HCT116 (cell line): ENCODE measurements at places on chromosomes 1 and 21. TPM values are rescaled to one million over a fixed set of nuclear protein-coding genes. Genes with fewer than 3 reads are reported as not detected.

Gene MACO1
- 9.8 TPM for total RNA-seq

Gene CDCA8
- total RNA-seq: 51.7 TPM

Gene GJB3
- total RNA-seq: 46.7 TPM

Gene USP1
- 37.8 TPM for total RNA-seq

Gene RIPPLY3
- not detected for total RNA-seq

Gene RAB7B
- total RNA-seq: 0.22 TPM

Gene GSTM4
- total RNA-seq: 15.9 TPM

Gene SOAT1
- total RNA-seq: 33.9 TPM

Gene BARHL2
- total RNA-seq: not detected

DNA sequence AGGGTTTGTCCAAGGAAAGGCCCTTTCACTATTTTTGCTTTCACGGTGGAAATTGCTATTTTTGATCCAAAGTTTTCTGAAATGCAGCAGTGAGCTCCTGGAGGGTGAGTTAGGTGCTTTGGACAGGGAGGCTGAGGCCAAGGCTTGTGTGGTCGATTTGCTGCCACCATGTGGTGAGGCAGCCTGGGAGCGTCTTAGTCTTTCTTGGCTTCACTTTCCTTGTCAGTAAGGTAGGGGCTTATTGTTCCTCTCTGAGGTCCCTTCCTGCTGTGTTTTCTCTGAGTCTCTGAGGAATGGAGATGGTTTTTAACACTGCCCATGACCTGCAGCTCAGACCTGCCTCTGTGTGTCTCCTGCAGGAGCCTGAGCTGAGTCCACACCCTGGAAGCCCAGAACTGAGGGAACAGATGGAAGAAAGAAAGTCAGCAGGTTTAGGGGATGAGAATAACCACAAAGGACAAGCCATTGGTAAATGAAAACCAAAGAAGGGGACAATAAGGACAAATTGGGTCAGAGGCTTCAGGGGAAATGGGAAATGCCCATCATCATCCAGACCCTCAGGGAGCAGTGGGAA, 20.1 kb upstream of the S100A10 start:
- H3K27ac ChIP-seq: no peak overlapping the region
- no peak for DNase-seq
- no peaks in the 10 kb centered on the region for H3K36me3 ChIP-seq
- H3K4me3 ChIP-seq: no peak overlapping the region
- no peaks in the 10 kb centered on the region for H3K27me3 ChIP-seq

DNA sequence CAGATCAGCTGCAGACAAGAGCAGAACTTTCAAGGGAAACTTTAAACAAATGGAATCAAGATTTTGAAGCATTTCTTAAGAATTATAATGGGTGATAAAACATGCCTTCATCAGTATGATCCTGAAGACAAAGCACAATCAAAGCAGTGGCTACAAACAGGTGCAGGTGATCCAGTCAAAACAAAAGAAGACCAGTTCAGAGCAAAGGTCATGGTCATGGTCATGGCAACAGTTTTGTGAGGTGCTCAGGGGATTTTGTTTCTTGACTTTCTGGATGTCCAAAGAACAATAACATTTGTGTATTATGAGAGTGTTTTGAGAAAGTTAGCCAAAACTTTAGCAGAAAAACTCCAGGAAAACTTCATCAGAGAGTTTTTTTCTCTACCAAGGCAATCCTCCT, 681.7 kb upstream of the PTBP2 start:
- H3K27me3 ChIP-seq: no peaks in the 10 kb centered on the region
- no peaks in the 10 kb centered on the region for H3K4me1 ChIP-seq
- DNase-seq: no peak
- H3K4me3 ChIP-seq: no peak overlapping the region
- H3K36me3 ChIP-seq: no peaks in the 10 kb centered on the region
- H3K27ac ChIP-seq: no peak overlapping the region

DNA sequence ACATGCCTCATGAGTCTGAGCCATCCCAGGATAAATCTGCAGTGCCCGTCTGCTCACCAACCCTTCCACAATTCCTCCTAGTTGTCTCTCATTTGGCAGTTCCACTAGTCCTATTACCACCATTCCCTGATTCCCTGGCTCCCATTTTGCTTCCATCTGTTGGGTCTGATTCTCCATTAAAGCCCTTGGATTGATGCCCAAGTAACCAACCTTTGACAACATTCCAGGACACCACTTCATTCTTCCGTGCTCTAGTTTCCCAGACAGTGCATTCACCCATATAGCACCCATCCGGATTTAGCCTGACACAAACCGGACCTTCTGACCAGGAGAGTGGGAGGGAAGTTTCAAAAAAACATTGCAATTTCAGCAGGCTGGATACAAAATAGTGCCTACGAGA, 189.4 kb upstream of the PALMD start:
- no peaks in the 10 kb centered on the region for H3K36me3 ChIP-seq
- H3K27me3 ChIP-seq: no peaks in the 10 kb centered on the region
- H3K4me3 ChIP-seq: no peak overlapping the region
- DNase-seq: no peak
- H3K27ac ChIP-seq: no peak overlapping the region
- H3K4me1 ChIP-seq: no peaks in the 10 kb centered on the region

GRCh38 chr1:37028981-37029617, 5.2 kb downstream of the GRIK3 start:
- H3K27me3 ChIP-seq: peaks cover 52% of the 10 kb centered on the region
- H3K4me1 ChIP-seq: no peaks in the 10 kb centered on the region
- no peak for DNase-seq
- no peaks in the 10 kb centered on the region for H3K36me3 ChIP-seq
- no peak overlapping the region for H3K4me3 ChIP-seq

- no peak overlapping the region for H3K27ac ChIP-seq
- no peaks in the 10 kb centered on the region for H3K36me3 ChIP-seq
- no peaks in the 10 kb centered on the region for H3K27me3 ChIP-seq
- no peak for DNase-seq
- H3K4me1 ChIP-seq: peaks cover 26% of the 10 kb centered on the region
Observed at GRCh38 chr1:90957497-90957896, 64.3 kb downstream of the ZNF644 start.

DNA sequence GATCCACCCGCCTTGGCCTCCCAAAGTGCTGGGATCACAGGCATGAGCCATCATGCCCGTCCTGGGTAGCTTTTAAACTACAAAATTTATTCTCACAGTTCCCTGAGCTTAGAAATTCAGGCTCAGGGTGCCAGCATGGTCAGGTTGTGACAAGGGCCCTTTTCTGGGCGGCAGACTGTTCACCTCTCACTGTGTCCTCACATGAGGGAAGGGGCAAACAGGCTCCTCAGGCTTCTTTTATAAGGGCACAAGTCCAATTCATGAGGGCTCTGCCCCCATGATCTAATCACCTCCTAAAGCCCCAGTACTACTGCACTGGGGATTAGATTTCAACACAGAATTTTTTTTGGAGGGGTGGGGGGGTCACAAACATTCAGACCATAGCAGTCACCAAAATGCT, 36.8 kb downstream of the GNG4 start:
- no peak overlapping the region for H3K27ac ChIP-seq
- DNase-seq: no peak
- H3K4me3 ChIP-seq: no peak overlapping the region
- no peaks in the 10 kb centered on the region for H3K36me3 ChIP-seq

GRCh38 chr21:46006547-46007491, 25.2 kb downstream of the COL6A1 start:
- no peaks in the 10 kb centered on the region; the same call in 1 of the 2 replicates for H3K36me3 ChIP-seq
- peaks cover 9% of the 10 kb centered on the region for H3K4me1 ChIP-seq
- no peaks in the 10 kb centered on the region for H3K27me3 ChIP-seq
- H3K27ac ChIP-seq: peak overlapping the region; percentile 43; the same call in 1 of the 2 replicates
- no peak for DNase-seq

- no peak overlapping the region for H3K27ac ChIP-seq
- H3K4me3 ChIP-seq: no peak overlapping the region
- DNase-seq: no peak
- H3K36me3 ChIP-seq: no peaks in the 10 kb centered on the region
Observed at GRCh38 chr21:15749861-15750159, 20.0 kb downstream of the USP25 start.

DNA sequence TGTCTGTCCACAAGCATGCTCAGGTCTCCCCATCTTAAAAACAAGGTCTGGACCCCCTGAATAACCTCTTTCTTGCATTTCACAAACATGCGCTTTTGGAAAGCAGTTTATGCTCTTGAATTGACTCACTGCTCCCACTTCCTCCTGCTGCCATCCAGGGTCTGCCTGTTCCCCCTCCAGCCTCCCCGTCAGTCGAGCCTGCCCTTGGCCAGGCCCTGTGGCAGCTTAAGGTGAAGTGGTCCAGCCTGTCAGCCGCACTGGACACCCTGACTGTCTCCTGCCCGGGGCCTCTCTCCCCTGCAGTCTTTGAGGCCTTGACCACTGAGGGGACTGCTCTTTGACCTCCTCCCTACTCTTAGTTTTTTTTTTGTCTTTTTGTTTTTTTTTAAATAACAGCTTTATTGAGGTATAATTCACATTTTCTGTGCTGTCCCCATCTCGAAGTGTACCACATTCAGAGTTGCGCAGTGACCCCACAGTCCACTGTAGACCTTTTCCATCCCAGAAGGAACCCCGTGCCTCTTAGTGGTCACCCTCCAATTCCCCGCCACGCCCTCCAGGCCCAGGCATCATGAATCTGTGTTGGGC, 18.3 kb downstream of the GPR137B start:
- DNase-seq: no peak
- H3K36me3 ChIP-seq: no peaks in the 10 kb centered on the region
- no peak overlapping the region for H3K4me3 ChIP-seq
- H3K27me3 ChIP-seq: no peaks in the 10 kb centered on the region

- peak overlapping the region; percentile 92 for H3K4me3 ChIP-seq
- peaks cover 16% of the 10 kb centered on the region for H3K4me1 ChIP-seq
- peaks cover 11% of the 10 kb centered on the region for H3K36me3 ChIP-seq
- no peaks in the 10 kb centered on the region for H3K27me3 ChIP-seq
- H3K27ac ChIP-seq: peak overlapping the region; percentile 82
Observed at GRCh38 chr1:246566813-246567645, 773 bp downstream of the CNST start.

- H3K4me3 ChIP-seq: no peak overlapping the region
- no peaks in the 10 kb centered on the region for H3K27me3 ChIP-seq
- DNase-seq: no peak
- no peak overlapping the region for H3K27ac ChIP-seq
- H3K36me3 ChIP-seq: no peaks in the 10 kb centered on the region
Observed at GRCh38 chr1:83815330-83815729, 183.6 kb downstream of the TTLL7 start.

DNA sequence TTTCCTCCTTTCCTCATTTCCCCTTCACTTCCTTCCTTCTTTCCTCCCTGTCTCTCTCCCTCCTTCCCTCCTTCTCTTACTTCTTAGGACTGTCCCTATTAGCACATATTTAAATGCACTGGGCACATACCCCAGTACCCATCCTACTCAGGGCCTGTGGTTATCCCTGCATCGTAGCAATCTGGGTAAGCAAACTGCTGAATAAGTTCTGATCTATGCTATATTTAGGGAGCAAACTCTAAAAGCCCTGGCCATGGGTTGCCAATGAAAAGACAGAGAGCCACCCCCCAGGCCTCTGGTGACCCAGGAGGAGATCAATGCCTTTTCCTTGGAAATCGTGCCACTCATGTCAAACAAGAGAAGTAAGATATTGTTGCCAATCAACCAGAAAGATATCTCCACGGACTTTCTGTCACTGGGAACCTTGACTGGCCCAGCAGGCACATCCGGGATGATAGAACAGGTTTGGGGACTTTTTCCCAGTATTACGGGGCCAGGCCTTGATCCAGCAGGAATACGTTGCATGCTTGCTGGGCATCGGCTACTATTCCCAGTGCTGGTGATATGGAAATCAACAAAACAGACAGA, 5.4 kb downstream of the FAM3B start:
- no peaks in the 10 kb centered on the region for H3K4me1 ChIP-seq
- H3K27ac ChIP-seq: no peak overlapping the region
- H3K4me3 ChIP-seq: no peak overlapping the region
- no peaks in the 10 kb centered on the region for H3K36me3 ChIP-seq

- peaks cover 39% of the 10 kb centered on the region for H3K4me1 ChIP-seq
- H3K27me3 ChIP-seq: no peaks in the 10 kb centered on the region
- no peak for DNase-seq
- H3K4me3 ChIP-seq: no peak overlapping the region
Observed at GRCh38 chr1:20699558-20699957, 18.2 kb downstream of the KIF17 start.

- peaks cover 18% of the 10 kb centered on the region for H3K4me1 ChIP-seq
- peak overlapping the region; percentile 23; the same call in 1 of the 2 replicates for H3K27ac ChIP-seq
- no peaks in the 10 kb centered on the region for H3K27me3 ChIP-seq
- no peak for DNase-seq
- H3K4me3 ChIP-seq: peak overlapping the region; percentile 1; the same call in 1 of the 2 replicates
Observed at GRCh38 chr1:21574466-21575151, 65.4 kb downstream of the ALPL start.

- H3K36me3 ChIP-seq: no peaks in the 10 kb centered on the region
- no peak for DNase-seq
- no peaks in the 10 kb centered on the region for H3K4me1 ChIP-seq
- H3K27me3 ChIP-seq: no peaks in the 10 kb centered on the region
Observed at GRCh38 chr1:2290595-2291510, 62.7 kb downstream of the SKI start.

- no peak overlapping the region for H3K4me3 ChIP-seq
- no peak overlapping the region for H3K27ac ChIP-seq
- H3K27me3 ChIP-seq: no peaks in the 10 kb centered on the region
- no peaks in the 10 kb centered on the region for H3K36me3 ChIP-seq
Observed at GRCh38 chr21:15904389-15904788, 174.6 kb downstream of the USP25 start.

DNA sequence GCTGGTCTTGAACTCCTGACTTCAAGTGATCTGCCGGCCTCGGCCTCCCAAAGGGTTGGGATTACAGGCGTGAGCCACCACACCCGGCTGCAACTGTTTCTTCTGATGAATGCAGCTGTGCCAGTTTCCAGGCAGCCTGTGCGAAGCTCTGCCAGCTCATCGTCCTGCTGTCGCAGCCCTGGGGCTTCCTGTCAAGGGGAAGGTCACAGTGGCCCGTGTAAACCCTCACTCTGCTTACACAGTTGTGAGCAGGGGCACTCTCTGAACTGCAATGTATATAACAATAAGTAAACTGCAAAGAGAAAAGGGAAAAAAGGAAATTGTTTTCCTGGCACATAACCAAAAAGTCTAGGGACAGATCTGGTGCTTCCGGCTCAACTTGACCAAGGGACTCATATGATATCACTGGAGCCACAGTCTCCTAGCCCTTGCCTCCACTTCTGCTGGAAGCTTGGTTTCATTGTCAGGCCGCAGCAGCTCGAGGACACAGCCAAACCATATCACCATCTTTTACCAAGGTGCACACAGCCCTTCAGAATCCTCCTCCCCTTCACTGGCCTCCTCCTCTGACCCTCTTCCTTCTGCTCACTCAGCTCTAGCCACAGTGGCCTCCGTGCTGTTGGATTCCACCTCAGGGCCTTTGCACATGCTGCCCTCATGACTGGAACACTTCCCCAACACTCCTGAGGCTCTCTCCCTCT, 22.8 kb upstream of the LBR start:
- H3K4me1 ChIP-seq: peaks cover 43% of the 10 kb centered on the region
- no peak overlapping the region for H3K4me3 ChIP-seq
- no peaks in the 10 kb centered on the region for H3K27me3 ChIP-seq
- DNase-seq: no peak

GRCh38 chr1:220797553-220797952, 10.8 kb downstream of the MTARC1 start:
- peaks cover 4% of the 10 kb centered on the region; the same call in 1 of the 2 replicates for H3K36me3 ChIP-seq
- DNase-seq: no peak
- no peak overlapping the region for H3K4me3 ChIP-seq
- no peak overlapping the region for H3K27ac ChIP-seq
- H3K27me3 ChIP-seq: no peaks in the 10 kb centered on the region

GRCh38 chr1:2049718-2050431, at the start of gene PRKCZ:
TSS of gene PRKCZ (plus strand) at chr1:2050411. CDS start at chr1:2050631, 220 bp downstream.
- H3K36me3 ChIP-seq: no peaks in the 10 kb centered on the region
- H3K4me3 ChIP-seq: peak within 1 kb of the TSS; percentile 75
- peak; percentile 73 for DNase-seq
